NCI-H748 treated with DMSO at 0.1 percent for 48 hours (cell line): ENCODE measurements at places on chromosomes 4 and X.

DNA sequence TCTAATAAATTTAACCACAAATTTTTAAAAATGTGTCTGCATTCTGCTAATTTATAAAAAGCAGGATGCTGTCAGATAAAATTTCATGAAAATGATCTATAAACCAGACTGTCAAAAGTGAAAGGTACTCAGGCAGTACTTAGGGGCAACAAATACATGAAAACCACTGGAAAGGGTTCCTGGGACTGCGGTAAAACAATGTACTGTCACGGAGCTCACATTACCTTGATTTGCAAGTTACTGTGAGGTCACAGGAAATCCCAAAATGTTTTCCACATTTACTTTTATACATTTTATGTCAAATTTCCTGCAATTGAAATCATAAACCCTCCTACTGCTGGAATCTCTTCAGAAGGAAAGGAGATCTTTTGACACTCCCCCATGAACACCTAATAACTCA lies 45.3 kb downstream of the SHISA3 start:
- DNase-seq, result no peak

GRCh38 chr4:14254252-14254651 lies 626.7 kb upstream of the BOD1L1 start:
- DNase-seq, result no peak

DNA sequence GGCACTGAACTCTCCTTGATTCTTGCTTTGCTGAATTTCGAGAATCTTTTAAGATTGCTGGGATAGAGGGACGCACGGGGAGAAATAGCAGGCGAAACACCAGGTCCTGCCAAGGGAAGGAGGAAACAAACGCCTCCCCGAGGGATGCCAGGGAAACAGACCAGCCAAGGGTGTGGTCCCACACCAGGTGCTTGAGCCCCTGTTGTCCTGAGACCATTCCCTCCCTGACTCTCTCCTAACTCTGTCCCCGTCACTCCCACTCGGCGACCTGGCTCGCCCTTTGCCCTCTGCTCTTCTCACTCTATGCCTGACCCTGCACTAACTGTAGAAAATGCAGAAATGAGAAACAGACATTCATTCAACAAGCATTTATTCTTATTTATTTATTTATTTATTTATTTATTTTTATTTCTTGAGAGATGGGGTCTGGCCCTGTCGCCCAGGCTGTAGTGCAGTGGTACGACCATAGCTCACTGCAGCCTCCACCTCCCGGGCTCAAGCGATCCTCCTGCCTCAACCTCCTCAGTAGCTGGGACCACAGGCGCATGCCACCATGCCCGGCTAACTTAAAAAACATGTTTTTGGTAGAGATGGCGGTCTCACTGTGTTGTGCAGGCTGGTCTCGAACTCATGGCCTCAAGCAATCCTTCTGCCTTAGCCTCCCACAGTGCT lies 16.2 kb downstream of the CTAG1B start:
- DNase-seq, result no peak

- DNase-seq, result no peak
Measured at GRCh38 chrX:105189093-105189492, 31.4 kb downstream of the TEX13A start.

- DNase-seq, result no peak
Measured at GRCh38 chrX:119648421-119648775, 42.2 kb upstream of the NKRF start.
